Stimulated activated CD8-positive, alpha-beta memory T cell treated with anti-CD3 and anti-CD28 coated beads, Interleukin-7, amount 100 ng/mL, for 24 hours (primary cell): ENCODE measurements at places on chromosomes 6 and 20.
A peak's percentile ranks its signal among the peaks of the same experiment; 100 is the strongest.

- DNase-seq: no peak
Observed at GRCh38 chr6:39428152-39428551, 105.7 kb upstream of the KCNK16 start.

DNA sequence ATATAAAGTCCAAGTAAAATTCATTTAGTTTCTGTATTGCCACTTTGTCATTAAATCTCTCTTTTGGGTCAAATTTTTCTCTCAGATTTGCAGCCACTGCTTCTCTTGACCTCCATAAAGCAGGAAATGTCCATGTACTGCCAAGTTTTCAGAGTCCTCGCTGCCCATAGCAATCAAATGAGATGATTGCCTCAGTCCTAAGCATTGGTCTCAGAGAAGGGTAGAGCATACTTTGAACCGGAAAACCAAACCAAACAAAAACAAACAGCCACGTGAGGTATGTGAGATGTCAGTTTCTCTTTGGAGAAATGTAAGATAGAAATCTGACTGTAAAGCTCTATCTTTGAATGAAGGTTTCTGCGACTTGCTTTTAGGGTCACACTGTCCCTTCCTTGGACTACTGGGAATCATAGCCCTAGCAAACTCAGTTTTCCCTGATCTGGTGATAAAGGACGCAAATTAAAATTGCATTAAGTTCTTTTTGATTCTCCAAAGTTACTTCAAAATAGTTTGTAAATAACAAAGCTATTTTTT lies 505.4 kb upstream of the CITED2 start:
- no peak for DNase-seq

DNA sequence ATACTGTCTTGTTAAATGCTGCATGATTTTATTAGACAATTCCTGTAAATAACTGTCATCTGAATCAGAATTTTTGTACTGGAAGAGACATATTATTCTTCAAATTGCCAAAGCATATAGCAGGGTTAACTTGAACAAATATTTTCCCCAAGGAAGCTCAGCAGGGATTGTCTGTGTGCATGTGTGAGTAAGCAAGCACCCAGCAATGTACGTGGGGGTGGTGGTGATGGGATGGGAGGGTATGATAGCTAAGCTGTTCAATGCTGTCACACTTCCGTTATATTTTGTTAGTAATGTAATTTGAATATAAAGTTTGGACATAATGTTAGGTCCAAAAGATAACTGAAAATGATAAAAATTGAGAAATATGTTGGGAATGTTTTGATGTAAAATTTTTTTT lies 118.1 kb downstream of the MYB start:
- DNase-seq: no peak

GRCh38 chr6:31580807-31581433 lies 1.3 kb downstream of the LTB start:
- peak; percentile 68 for DNase-seq

DNA sequence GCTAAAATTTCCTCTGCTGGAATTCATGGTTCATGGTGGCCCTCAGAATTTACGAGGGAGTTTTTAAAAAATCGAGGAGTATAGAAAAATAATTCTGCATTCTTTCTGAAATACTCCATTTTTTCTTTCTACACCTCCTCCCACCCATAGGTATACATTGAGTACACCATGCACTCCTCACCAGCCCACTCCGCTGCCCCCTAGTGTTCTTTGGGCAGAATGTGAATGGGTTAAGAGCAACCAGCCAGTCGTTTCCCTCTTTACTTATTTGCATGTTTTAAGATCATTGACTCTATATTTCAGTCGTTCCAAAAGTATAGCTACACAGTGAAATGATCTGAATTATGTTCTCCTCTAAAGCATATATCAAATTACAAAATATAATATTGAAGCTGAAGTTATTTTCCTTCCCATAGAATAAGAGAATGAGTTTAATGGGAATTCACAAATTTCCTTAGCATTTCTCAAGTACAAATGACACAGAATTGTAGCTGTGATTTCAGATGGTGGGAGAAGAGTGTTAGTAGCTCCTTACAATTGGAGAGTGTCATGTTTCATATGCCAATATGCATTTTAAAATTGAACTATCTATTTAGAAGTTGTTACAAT lies 977.7 kb upstream of the SLC35B3 start:
- no peak for DNase-seq

- DNase-seq: no peak
Observed at GRCh38 chr6:100663219-100663863, 198.6 kb upstream of the SIM1 start.

DNA sequence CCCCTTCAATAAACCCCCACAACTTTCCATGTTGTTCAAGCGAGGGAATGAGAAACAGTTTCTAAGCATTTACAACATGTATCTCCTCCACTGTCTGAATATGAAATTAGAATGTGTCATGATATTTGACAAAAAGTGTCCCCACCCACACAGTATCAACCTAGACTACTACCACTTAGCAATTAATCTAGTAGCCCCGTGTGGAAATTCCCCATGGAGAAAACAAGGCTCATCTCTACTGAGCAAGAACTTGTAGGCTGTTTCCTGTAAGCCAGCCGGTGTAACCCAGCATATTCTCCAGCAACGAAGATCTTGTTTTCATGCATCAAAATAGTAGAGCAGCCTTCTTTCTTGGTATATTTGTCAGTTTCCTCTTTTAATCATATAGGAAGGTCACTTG lies 115.0 kb downstream of the IRF4 start:
- no peak for DNase-seq
